ENCODE measurements at places on chromosomes 6 and 20. TPM values are rescaled to one million over a fixed set of nuclear protein-coding genes. Genes with fewer than 3 reads are reported as not detected.

The C20orf141 gene
- not detected for total RNA-seq

The MOXD1 gene
- 15.9 TPM for total RNA-seq

The CST5 gene
- total RNA-seq, result not detected

The GPLD1 gene
- 10.6 TPM for total RNA-seq

The FOXC1 gene
- 4.1 TPM for total RNA-seq

The RBBP8NL gene
- total RNA-seq, result not detected

The C20orf144 gene
- total RNA-seq, result 0.41 TPM

The PRR18 gene
- under 0.01 TPM for total RNA-seq

The NT5DC1 gene
- total RNA-seq, result 4.5 TPM

The SAMD5 gene
- 11.8 TPM for total RNA-seq

The PDYN gene
- 16.3 TPM for total RNA-seq

The OR2B6 gene
- total RNA-seq, result not detected

The FUT9 gene
- total RNA-seq, result 55.8 TPM

The VGLL2 gene
- not detected for total RNA-seq

The PPT2 gene
- 9.8 TPM for total RNA-seq

The CST4 gene
- total RNA-seq, result not detected

The COX4I2 gene
- total RNA-seq, result 1.2 TPM

The HLA-DOA gene
- 0.82 TPM for total RNA-seq

The XKR7 gene
- 9.8 TPM for total RNA-seq

The SALL4 gene
- 0.41 TPM for total RNA-seq

The TRIM38 gene
- total RNA-seq, result 0.41 TPM

The PROKR2 gene
- 8.6 TPM for total RNA-seq

The NT5E gene
- 8.2 TPM for total RNA-seq

The OTOR gene
- total RNA-seq, result 0.82 TPM

The SMPDL3A gene
- 13.0 TPM for total RNA-seq

The PSORS1C2 gene
- not detected for total RNA-seq

The TTBK1 gene
- total RNA-seq, result 9.8 TPM

The MRPS10 gene
- 51.4 TPM for total RNA-seq

The EPB41L1 gene
- 58.7 TPM for total RNA-seq

The RFX6 gene
- not detected for total RNA-seq

The SLC23A2 gene
- 41.6 TPM for total RNA-seq

The ABRACL gene
- total RNA-seq, result 55.4 TPM

The GHRH gene
- not detected for total RNA-seq

The KIF13A gene
- 16.3 TPM for total RNA-seq

The KPNA5 gene
- 52.6 TPM for total RNA-seq

The PREP gene
- 33.0 TPM for total RNA-seq

The EDEM2 gene
- total RNA-seq, result 11.0 TPM

The MRAP2 gene
- 7.7 TPM for total RNA-seq

The NEDD9 gene
- 39.1 TPM for total RNA-seq

The PRL gene
- not detected for total RNA-seq

The TRIM40 gene
- total RNA-seq, result not detected

The NOX3 gene
- total RNA-seq, result not detected

The RAB32 gene
- total RNA-seq, result 6.9 TPM

The RAMACL gene
- total RNA-seq, result 0.82 TPM

The SLCO4A1 gene
- 1.6 TPM for total RNA-seq

The BTN1A1 gene
- not detected for total RNA-seq

The GINS1 gene
- 9.8 TPM for total RNA-seq

The DDRGK1 gene
- total RNA-seq, result 20.8 TPM

The FILIP1 gene
- total RNA-seq, result 2.9 TPM

The SIRPB1 gene
- total RNA-seq, result 0.41 TPM

The METTL24 gene
- 2.0 TPM for total RNA-seq

The TUBB2B gene
- total RNA-seq, result 5,262 TPM

Measured in frontal cortex (tissue), 4 donors.